ENCODE measurements at places on chromosomes 1 and 21.

- no peak for DNase-seq
These were observed 30.3 kb upstream of the CEP350 start for GRCh38 chr1:179924268-179924667.

DNA sequence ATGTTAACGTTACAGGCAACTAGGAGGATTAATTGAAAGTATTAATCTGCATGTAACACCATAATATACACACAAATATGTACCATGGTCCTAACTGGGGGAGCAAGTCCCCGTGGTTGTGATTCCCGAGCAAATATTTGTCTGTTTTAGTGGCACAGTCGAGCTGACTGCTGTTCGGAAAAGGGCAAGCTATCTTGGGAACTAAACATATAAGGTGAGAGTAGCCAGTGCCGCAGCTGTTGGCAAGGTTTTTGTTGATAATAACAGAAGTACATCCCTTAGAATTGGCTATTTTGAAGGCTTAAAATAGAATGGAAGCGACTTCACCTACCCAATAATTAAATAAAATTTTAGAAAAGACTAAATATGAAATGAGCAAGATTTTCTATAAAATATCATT is 45.5 kb downstream of the UCHL5 start:
- DNase-seq, result no peak

GRCh38 chr1:147567594-147568381 is 26.5 kb downstream of the BCL9 start:
- no peak for DNase-seq

GRCh38 chr1:157199421-157199755 is 61.2 kb upstream of the ETV3 start:
- no peak for DNase-seq

DNA sequence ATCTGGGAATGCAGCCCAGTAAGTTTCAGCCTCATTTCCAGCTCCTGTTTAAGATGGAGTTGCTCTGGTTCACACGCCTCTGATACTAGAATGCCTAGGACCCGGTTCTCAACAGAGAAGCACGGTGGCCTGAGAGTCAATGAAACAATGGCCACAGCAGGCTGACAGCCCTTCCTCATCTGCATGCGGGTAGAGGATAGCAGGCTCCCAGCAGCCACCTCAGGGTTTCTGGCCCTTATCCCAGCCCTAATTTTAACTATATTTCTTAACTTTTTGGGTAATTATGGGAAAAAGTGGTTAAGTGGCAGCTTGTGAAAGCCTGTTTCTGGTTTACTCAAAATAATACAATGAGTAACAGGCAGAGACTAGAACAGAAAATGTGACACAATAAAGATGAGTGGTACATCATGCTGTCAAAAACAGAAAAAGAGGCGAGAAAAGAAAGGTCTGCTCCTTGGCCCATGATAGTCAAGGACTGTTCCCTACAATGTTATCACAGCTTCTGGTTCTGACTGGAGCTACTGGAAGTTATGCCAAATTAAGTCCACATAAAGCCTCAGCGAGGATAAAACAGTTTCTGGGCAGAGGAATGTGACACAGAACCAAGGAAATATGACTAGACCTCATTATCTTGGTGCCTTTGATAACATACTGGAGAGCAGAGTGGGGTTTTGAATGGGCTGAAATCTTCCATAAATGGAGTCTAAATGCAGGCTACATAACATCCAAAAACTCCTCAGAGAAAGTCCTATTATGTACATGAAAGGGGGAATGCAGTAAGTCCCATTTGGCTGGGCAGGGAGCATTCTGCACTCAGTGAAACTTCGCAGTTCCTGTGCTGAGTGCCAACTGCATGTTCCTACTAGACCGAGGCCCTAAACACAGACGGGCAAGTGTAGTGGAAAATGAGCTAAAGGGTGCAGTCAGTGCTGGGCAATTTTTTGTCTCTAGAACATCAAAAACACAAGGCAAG is 92.1 kb downstream of the NIBAN1 start:
- no peak for DNase-seq

GRCh38 chr1:55276671-55277376 is 61.7 kb upstream of the USP24 start:
- no peak for DNase-seq

- DNase-seq, result no peak
These were observed 76.1 kb upstream of the IRF2BP2 start for GRCh38 chr1:234686035-234686434.

GRCh38 chr1:71307451-71307850 is 226.6 kb upstream of the ZRANB2 start:
- DNase-seq, result no peak

GRCh38 chr1:171841931-171842761 is 848 bp downstream of the DNM3 start:
- DNase-seq, result no peak

DNA sequence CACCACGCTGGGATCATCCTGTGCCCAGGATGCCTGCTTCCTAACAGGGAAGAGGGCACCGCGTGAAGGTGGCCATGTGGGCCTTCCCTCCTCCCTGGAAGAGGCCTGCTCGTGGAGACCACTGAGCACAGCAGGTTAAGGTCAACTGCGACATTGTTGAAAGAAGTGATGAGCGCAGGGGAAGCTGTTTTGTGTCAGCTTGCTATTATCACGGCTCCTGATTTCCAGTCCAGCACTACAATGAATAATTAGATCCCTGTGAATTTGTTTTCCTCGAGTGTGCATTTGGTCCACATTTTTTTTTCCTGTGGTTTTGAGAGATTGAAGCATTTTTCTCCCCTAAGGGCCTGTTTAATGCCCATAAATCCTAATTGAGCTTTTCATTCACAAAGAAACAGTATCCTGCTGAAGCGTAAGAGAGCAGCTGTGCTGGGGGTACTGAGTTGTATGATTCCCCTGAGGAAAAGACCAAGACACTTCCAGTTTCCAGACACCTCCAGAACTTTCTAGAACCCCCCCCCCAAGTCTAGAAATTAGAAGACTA is 204.9 kb downstream of the KCNJ6 start:
- DNase-seq, result no peak

- no peak for DNase-seq
These were observed 119.8 kb downstream of the PLA2G4A start for GRCh38 chr1:186948535-186948934.

GRCh38 chr1:56965916-56966697 is at the start of gene C8B:
C8B (minus strand) TSS chr1:56966015; CDS start chr1:56965948, 67 bp downstream.
- DNase-seq, result no peak

DNA sequence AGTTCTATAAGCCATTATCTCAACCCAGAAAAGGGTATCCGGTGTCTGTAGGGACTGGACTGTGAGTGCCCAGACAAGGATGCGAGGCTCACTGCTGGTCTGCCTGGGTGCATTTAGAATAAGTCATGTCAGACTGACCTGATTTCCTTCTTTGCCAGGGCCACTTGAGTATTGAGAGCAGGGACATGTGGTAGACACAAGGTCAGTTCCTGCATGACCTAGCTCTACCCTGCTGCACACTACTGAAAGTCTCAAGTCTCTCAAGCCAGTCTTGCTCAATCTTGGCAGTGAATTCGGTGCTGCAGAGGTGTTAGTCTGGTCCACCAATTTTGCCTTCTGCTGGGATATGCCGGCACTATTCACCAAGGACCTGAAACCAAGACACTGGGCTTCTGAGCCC is 180.1 kb downstream of the C1orf94 start:
- no peak for DNase-seq

GRCh38 chr21:25636727-25637126 is 2.3 kb upstream of the JAM2 start:
- DNase-seq, result no peak

DNA sequence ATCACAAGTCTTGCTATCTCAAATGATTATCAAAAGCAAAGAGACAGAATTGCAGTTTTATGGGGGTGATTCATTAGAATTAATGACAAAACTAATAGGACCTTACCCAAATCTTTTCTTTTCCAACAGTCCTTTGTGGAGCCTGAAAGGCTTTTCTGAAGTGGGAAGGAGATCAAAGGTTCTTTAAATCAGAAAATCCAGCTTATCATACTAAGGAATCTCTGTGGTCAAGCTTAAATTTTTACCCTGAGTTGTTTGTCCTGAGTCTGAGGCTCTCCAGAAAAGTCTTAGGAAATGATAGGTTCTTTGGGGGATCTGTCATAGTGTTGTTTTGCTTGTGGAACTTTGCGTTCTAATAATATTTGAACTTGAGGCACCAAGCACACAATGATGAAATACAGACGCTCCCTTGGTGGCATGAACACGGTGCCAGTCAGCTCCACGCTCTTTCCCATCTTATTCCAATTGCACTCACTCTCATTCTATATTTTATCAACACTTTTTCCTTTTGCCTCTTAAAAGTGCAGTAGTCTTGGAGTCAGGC is 38.0 kb upstream of the COL24A1 start:
- DNase-seq, result no peak

GRCh38 chr21:45818276-45818903 is 163.2 kb upstream of the COL6A1 start:
- DNase-seq, result no peak

DNA sequence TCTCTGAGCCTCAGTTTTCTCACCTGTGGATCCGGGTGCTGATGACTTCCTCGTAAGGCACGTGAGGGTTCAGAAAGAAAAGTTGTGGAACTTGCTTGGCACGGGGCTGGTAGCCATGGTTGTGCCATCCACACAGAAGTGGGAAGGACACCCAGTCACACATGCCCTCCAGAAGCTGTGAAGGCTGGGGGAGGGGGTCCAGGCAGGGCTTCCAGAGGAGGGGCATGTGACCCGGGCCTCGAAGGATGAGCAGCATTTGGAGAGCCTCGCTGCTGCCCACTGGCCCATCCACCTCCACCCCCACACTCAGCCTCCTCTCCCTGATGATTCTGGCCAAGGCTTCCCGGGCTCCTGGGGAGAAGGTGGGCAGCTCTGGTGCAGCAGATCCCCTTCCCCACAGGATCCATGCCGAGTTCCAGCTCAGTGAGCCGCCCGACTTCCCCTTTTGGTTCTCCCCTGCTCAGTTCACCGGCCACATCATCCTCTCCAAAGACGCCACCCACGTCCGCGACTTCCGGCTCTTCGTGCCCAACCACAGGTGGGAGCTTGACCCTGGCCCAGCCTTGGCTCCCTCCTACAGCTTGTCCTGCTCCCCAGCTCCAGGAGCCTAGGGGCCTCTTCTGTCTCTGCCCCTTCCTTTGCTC is 9.4 kb downstream of the SELENON start:
- no peak for DNase-seq

DNA sequence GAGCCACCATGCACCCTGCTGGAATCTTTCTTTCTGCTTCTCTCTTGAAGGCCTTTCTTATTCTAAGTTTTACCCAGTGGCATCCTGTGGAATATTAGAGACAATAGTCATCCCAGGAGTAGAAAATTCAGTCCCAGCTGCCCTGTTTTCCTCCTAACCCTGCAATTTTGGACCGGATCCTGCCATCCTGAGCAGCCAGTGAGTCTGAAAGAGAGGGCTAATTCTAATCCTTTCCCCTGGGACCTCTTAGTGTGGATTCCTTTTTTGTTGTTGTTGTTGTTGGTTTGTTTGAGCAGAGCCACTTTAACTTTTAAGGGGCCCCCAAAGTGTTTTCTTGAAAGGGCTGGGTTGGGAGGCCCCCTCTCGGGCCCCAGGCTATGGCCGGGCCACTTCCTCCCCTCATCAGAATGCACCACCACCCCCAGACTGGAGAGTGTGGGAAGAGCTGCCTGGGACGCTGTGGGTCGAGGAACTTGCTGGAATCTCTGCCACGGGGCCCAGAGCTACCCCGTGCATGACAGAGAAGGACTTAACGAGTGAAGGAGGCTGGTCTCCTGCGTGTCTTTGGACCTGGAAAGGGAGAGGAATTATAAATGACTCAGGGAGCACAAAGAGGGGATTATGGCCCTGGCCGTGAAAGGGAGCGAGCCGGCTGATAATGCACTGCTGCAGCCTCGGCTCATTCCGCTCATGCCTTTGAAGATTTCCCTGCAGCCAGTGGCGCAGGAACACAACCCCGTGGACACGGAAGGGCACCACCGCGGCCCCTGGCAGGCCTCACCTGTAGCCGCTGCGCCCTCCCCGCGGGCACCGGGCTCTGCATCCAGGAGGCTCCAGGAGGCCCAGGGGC is 81.0 kb upstream of the AKT3 start:
- no peak for DNase-seq

DNA sequence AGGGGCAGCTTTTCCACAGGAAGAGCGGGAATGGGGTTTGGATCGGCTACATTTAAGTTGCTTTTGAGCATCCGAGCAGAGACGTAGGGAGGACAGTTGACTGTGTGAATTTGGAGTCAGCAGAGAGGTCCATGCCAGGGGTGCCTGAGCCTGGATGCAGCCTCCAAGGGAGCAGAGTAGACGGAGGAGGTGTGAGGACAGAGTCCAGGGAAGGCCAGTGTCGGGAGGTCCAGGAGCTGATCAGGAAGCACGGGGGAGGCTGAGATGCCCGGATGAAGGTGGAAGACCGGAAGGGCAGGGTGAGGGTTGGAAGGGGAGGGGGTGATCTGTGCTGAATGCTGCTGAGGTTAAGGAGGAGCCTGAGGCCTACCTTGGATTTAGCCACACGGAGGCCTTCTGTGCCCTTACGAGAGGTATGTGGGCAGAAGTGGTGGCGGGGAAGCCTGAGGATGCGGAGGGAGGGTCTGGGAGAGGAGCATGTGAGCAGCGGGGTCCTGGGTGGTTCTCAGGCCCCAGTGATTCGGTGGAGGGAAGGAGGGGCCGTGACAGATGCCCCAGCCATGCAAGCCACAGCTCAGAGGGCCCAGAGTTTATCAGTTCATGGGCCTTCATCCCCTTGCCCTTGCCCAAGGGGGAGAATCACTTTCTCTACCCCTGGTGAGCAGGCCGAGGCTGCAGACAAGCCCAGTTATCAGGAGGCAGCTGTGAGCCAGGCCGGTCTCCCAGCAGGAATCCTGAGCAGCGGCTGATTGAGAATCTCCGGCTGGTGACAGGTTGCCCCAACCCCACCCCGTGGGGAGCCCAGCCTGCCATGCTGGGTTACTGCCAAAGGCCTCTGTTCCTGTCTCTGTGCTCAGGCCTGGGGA is 54.0 kb upstream of the ACTL8 start:
- DNase-seq, result no peak

DNA sequence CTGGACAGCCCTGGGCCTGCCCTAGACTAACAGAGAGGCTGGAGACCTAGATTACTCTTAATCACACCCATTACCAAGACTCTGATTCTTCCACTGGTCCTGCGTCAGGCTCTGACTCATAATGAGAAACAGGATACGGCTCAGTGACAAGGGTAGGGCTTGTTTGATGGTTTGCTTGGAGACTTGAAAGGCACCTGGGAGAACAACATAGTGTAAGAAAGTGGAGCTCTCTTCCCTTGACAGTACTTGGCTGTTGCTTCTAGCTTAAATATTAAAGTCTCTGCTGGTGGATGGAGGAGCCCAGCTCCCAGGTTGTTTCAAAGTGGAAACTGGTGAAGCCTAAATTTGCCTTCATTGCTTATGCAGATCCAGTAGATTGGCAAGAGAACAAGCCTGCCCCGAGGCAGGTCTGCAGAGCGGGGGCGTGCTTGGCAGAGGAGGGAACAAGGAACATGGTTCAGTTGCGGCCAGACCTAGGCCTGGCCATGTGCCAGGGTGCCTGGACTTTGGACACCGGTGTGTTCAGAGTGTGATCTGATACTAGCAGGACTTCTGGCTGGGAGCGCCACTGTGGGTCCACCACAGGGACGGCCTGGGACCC is 480.6 kb downstream of the CAMTA1 start:
- no peak for DNase-seq

- no peak for DNase-seq
These were observed 577.0 kb downstream of the LMO4 start for GRCh38 chr1:87905651-87906050.
